ENCODE measurements at places on chromosomes 2 and 18. TPM values are rescaled to one million over a fixed set of nuclear protein-coding genes. Genes with fewer than 3 reads are reported as not detected.
A peak's percentile ranks its signal among the peaks of the same experiment; 100 is the strongest.

Gene LAMA1
- 59.3 TPM for total RNA-seq

Gene INPP5D
- 40.8 TPM for total RNA-seq

Gene RNPEPL1
- 40.5 TPM for total RNA-seq

Gene PROC
- 8.9 TPM for total RNA-seq

Gene ANO7
- 3.3 TPM for total RNA-seq

Gene GKN2
- total RNA-seq, result not detected

Gene ALLC
- not detected for total RNA-seq

Gene RUFY4
- total RNA-seq, result not detected

- H3K27ac ChIP-seq, result no peak overlapping the region
- H3K36me3 ChIP-seq, result no peaks in the 10 kb centered on the region
- no peak for DNase-seq
- no peak overlapping the region for H3K4me3 ChIP-seq
- no peaks in the 10 kb centered on the region for H3K27me3 ChIP-seq
- peaks cover 33% of the 10 kb centered on the region for H3K4me1 ChIP-seq
Measured at GRCh38 chr2:235553291-235553690, 59.4 kb downstream of the AGAP1 start.

- no peak for DNase-seq
- H3K36me3 ChIP-seq, result no peaks in the 10 kb centered on the region
- H3K27ac ChIP-seq, result no peak overlapping the region
- H3K4me3 ChIP-seq, result no peak overlapping the region
- no peaks in the 10 kb centered on the region for H3K4me1 ChIP-seq
- H3K27me3 ChIP-seq, result peaks cover 75% of the 10 kb centered on the region
Measured at GRCh38 chr2:118565786-118566540, 281.5 kb downstream of the EN1 start.

DNA sequence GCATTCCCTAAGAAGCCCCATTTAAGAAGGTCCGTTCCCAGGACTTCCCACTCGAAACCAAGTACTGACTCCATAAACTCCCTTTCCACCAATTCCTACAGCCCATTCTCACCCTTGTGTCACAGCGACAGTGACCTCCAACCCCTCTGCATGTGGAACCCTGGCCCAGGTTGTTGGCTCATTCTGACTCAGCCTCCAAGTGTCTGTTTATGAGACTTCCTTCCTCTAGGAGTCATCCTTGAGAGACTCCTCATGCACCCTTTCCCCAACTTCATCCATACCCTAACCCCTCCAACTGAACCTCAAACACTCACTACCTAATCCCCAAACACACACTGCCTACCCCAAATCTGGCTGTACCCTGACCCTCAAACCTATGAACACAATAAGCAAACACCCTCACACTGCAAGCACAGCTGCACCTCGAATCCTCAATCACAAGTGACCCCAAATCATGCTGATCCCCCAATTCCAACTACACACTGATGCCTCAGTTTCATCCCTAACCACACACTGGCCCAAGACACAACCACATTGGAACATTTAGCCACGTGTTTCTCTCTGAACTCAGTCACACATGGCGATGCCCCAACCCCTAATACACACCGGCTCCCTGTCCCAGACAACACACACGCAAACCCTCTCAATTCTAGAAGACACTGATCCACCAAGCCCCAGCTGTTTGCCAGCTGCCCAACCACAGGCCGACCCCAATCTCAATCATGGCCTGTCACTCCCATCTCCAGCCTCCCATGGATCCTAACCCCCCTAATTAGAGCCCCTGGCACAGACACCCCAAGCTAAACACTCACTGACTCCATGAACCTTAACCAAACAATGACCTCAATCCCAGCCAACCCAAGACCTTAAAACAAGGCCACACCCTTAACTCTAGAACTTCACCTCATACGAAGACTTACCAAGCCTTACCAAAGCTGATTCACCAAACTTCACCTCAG, 219.6 kb downstream of the CYP26B1 start:
- peaks cover 18% of the 10 kb centered on the region for H3K4me1 ChIP-seq
- peaks cover 7% of the 10 kb centered on the region for H3K27me3 ChIP-seq
- no peaks in the 10 kb centered on the region for H3K36me3 ChIP-seq
- no peak overlapping the region for H3K27ac ChIP-seq
- no peak for DNase-seq
- no peak overlapping the region for H3K4me3 ChIP-seq

- no peak overlapping the region for H3K4me3 ChIP-seq
- no peaks in the 10 kb centered on the region for H3K27me3 ChIP-seq
- H3K27ac ChIP-seq, result no peak overlapping the region
- H3K4me1 ChIP-seq, result no peaks in the 10 kb centered on the region
- no peak for DNase-seq
Measured at GRCh38 chr2:189527812-189528592, 52.6 kb downstream of the SLC40A1 start.

- no peak overlapping the region for H3K4me3 ChIP-seq
- H3K27me3 ChIP-seq, result no peaks in the 10 kb centered on the region
- H3K36me3 ChIP-seq, result no peaks in the 10 kb centered on the region
- DNase-seq, result no peak
- H3K4me1 ChIP-seq, result no peaks in the 10 kb centered on the region
- H3K27ac ChIP-seq, result no peak overlapping the region
Measured at GRCh38 chr18:66548747-66549146, 55.1 kb downstream of the CDH19 start.

DNA sequence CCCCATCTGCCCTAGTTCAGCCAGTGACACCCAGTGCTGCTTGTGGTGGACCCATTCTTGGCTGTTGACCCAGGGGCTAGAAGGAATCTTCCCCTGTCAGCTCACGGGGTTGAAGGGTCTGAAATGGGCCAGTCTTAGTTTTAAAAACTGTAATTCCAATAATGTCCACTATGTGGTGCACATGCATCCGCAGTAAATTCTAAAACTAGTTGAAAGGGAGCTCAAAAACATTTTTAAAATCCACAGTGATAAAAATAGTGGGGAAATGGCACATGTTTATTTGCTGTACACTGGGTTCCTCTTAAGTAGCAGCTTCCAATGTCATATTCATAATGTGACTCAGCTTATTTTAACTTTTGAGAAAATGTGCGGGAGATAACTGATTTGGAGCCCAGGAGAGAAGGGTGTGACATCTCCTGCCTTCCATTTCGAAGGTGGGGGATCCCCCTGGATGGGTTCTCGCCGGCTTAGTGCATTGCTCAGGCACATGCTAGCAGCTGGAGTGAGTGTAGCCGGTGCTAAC, 32.8 kb downstream of the GRHL1 start:
- DNase-seq, result no peak
- H3K4me3 ChIP-seq, result no peak overlapping the region
- H3K27me3 ChIP-seq, result no peaks in the 10 kb centered on the region
- peaks cover 7% of the 10 kb centered on the region for H3K36me3 ChIP-seq
- peaks cover 6% of the 10 kb centered on the region for H3K4me1 ChIP-seq

DNA sequence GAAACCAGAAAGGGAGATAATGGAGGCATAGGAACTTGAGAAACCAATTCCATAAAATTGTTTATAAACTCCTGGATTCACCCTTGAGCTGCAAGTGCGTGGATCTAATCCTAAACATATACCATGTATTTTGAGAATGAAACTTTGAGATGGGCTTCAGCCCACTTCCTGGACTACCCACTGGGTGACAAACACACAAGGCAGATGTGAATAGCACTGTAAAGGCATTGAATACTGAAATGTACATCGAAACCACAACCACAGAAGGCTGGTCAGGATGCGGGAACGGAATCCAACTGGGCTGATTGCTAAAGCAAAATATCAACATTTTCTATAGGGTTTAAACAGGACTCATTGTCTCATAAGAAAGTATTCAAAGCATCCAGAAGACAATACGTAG, 228.5 kb upstream of the ZEB2 start:
- H3K4me1 ChIP-seq, result no peaks in the 10 kb centered on the region
- no peak overlapping the region for H3K27ac ChIP-seq
- H3K4me3 ChIP-seq, result no peak overlapping the region
- H3K36me3 ChIP-seq, result peaks cover 4% of the 10 kb centered on the region

GRCh38 chr2:162074928-162075688, 1.1 kb upstream of the DPP4 start:
- H3K27ac ChIP-seq, result peak overlapping the region; percentile 52
- peaks cover 44% of the 10 kb centered on the region for H3K27me3 ChIP-seq
- H3K4me1 ChIP-seq, result peaks cover 33% of the 10 kb centered on the region
- no peaks in the 10 kb centered on the region for H3K36me3 ChIP-seq
